Fibroblast of the conjunctiva (primary cell): ENCODE measurements at places on chromosomes 3 and 15.

DNA sequence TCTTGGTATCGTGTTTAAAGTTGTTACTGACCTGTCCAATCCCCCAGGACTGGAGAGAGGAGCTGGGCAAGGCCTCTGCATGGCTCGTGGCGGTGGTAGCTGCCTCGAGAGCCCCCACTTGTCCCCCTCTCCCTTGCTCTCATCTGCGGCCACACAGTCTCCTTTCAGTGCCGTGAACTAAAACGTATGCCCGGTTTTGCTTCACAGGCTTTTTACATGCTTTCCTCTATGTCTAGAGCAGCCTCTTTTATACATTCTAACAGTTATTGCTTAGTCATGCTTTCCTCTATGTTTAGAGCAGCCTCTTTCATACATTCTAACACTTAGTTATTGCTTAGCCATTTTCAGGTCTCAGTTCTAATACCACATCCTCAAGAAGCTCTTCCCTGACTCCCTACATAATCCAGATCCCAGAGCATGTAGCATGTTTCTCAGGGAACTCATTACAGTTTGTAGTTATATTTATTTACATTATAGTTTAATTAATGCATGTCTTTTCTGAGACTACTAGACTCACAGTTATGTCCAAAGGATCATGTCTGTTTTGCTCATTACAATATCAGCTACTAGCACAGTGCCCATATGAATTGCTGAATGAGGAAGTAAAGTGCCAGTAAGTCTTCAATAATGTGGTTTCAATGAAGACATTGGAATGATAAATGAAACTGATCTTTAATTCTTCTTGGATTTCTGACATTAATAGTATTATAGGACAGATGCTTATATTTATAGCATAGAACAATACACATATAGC lies 66.5 kb upstream of the TBL1XR1 start:
- DNase-seq, result no peak

DNA sequence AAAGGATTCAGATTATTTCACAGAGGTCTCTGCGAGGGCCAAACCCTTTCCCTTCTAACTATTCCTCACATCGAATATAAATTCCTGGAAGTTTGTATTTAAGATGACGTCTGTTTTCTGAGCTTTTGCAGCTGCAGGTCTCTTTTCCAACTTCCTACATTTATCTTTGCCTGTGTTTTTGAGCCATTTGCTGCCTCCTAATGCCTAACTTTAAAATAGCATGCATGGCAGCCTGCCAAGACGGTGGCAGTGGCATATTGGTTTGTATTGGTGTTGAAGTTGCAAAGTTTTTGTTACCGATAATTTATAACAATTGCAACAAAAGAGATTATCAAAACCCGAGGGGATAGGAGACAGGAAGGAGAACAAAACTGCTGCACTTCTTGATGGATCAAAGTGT lies 187.1 kb upstream of the DNAJC19 start:
- DNase-seq, result peak; percentile 13

DNA sequence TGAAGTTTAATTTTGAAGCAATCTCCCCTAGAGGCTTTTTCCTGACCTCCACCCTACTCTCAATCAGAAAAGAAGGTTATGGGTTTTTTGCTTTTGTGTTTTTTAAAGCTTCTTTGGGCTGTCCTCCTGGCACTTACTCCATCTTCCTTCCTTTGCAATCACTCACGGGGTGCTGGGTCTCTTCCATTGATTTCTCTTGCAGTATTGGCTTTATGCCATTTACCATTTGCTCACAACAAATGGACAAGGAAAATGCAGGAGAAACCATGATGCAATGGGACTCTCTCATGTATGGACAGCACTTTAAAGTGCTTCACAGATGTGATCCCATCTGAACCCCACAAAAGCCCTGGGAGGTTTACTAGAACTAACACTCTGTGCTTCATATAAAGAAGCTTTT lies 57.5 kb downstream of the SST start:
- no peak for DNase-seq

GRCh38 chr15:97728791-97729190 lies 231.7 kb upstream of the ARRDC4 start:
- DNase-seq, result no peak

- DNase-seq, result no peak
Observed at GRCh38 chr3:196813903-196814302, 53.8 kb upstream of the SENP5 start.

DNA sequence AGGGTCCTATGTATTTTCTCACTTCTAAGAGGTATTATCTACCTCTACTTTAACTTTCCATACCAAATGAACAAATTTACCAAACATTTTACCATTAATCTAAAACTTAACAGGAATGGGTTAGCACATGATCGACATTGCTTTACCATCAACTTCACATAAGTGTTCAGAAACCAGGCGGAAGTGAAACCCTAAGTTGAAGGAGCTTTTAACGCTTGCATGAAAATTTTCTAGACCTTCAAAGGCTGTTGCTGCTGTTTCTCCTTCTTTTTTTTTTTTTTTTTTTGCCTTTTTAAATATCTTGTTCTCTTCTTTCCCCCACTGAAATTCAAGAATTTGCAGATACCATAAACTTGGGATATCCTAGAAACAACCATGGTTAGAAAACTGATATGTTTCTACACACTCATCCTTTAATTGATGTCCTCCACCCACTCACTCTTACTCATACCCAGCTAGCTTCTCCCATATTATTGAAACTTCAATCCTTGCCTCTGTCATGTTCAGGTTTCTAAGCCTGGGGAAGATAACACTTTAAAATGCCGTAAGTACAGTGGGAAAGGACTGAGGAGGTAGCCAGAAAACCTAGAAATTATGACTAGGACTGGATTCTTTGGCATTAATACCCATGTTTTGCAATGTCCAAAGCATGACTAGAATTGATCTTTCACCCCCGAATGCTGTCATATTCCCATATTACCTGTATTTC lies 24.7 kb downstream of the MYO5A start:
- DNase-seq, result no peak

- DNase-seq, result peak; percentile 14
Observed at GRCh38 chr3:48016301-48016973, at the start of gene MAP4. Gene MAP4 (minus strand): TSS chr3:48016416. CDS start chr3:47998860, 17,556 bp downstream.

- no peak for DNase-seq
Observed at GRCh38 chr3:127200086-127200691, 7.3 kb downstream of the PRR23E start.

GRCh38 chr15:48077616-48078184 lies 43.1 kb upstream of the SLC24A5 start:
- DNase-seq, result no peak

- no peak for DNase-seq
Observed at GRCh38 chr3:139532976-139533375, 6.6 kb downstream of the RBP1 start.

GRCh38 chr15:66405615-66406014 lies 18.9 kb downstream of the MAP2K1 start:
- peak; percentile 5 for DNase-seq

- no peak for DNase-seq
Observed at GRCh38 chr3:39971559-39972031, 162.2 kb downstream of the MYRIP start.

- DNase-seq, result no peak
Observed at GRCh38 chr3:39188271-39189149, 3.9 kb downstream of the XIRP1 start.

- no peak for DNase-seq
Observed at GRCh38 chr3:150429767-150430671, 21.9 kb downstream of the TSC22D2 start.

- no peak for DNase-seq
Observed at GRCh38 chr3:129432671-129433070, 4.2 kb upstream of the EFCAB12 start.

DNA sequence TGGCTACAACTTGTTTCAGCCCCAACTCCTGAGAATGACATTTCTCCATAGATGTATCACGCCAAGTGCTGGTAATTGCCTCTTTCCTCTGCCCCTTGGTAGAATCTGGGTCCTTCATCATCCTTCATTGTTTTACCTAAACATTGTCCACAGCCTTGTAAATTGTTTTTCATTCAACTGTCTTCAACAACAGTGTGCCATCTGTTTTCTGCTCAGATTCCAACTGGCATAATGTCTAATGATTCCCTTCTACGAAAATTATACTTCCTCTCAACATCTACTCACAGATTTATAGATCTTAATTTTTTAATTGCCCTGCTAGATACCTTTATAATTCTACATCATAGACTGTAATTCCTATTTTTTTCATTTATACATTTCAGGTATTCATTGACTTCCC lies 226.9 kb downstream of the TPRG1 start:
- no peak for DNase-seq

GRCh38 chr3:65042675-65043074 lies 354.9 kb upstream of the ADAMTS9 start:
- DNase-seq, result no peak

- no peak for DNase-seq
Observed at GRCh38 chr3:172125053-172125452, 85.7 kb downstream of the FNDC3B start.

DNA sequence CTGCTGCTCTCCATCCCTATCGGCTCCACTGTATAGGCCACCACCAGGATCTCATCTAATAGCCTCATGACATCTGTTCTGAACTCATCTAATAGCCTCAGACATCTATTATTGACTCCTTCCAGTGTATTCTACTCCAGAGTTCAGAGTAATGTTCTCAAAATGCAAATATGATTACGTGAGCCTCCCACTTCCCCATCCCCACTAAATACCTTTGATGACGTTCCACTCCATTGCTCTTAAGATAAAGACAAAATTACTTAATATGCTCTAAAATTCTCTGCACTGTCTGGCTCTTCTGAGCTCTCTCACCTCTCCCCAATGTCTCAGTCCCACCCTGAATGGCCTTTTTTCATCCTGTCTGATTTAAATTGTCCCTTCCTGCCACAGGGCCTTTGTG lies 94.7 kb downstream of the SAMMSON start:
- DNase-seq, result no peak

DNA sequence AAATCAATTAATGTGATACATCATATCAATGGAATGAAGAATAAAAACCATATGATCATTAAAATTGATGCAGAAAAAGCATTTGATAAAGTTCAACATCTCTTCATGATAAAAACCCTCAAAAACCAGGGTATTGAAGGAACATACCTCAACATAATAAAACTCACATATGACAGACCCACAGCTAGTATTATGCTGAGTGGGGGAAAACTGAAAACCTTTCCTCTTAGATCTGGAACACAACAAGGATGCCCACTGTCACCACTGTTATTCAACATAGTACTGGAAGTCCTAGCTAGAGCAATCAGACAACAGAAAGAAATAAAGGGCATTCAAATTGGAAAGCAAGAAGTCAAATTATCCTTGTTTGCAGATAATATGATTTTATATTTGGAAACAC lies 30.5 kb downstream of the CCK start:
- DNase-seq, result no peak

DNA sequence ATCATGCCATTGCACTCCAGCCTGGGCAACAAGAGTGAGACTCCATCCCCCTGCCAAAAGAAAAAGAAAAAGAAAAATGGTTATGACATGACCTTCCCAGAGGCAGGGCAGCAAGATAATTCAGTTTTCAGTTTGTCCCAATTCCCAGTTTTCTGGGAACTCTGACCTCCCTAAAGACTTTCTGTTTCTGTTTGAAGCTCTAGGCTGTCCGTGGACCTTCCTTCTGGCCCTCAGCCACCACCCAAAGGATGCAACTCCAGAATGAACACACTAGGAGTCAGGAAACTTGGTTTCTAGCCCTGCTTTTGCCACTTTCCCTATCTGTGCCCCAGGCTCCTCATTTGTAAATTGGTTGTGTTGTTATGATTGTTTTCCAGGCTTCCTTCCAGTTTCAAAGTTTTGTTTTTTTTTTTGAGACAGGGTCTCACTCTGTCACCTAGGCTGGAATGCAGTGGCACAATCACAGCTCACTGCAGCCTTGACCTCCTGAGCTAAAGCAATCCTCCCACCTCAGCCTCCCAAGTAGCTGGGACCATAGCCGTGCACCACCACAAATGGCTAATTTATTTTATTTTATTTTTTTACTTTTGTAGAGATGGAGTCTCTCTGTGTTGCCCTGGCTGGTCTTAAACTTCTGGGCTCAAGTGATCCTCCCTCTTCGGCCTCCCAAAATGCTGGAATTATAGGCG lies 68.6 kb downstream of the CDC25A start:
- DNase-seq, result no peak

DNA sequence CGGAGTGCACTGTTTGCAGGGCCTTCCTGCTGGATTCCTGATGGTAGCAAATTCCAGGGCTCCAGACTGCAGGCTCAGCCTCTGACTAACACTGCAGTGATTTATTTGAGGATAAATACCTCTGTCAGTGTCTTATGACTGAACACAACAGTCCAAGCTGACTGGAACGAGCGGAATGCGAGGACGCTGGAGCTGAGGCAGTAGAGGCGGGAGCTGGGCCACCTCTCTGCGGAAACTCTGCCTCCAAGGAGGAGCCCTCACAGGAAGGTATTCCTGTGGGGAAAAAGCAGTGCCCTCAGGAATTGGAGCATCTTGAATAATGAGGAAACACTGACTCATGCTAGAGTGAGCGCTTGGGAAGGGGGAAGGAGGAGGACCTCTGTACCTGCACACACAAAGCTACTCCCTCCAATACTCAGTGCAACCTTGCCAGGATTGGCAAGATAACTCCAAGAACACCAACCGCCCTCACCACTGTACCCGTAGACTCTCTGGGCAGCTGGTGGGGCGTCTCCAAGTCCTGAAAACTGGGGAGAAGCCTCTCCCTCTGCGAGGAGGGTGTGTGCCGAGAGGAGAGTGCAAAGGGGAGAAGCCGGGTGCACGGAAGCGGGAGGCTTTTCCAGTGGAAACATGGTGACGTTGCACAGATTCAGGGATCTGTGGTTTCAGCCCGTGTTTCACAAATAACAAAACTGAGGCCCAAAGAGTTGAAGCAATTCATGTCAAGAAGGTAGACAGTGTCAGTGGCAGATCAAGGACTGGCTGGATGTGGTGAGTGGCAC lies 43.0 kb downstream of the VGLL4 start:
- DNase-seq, result peak; percentile 85

- no peak for DNase-seq
Observed at GRCh38 chr3:175108613-175109151, 249.5 kb downstream of the NAALADL2 start.

GRCh38 chr15:43966646-43967045 lies 139.8 kb downstream of the WDR76 start:
- no peak for DNase-seq

- DNase-seq, result no peak
Observed at GRCh38 chr3:194086388-194087075, 49.4 kb upstream of the HES1 start.

- peak; percentile 61 for DNase-seq
Observed at GRCh38 chr3:150721285-150722130, 17.8 kb upstream of the ERICH6 start.

GRCh38 chr15:43998607-43999006 lies 171.8 kb downstream of the WDR76 start:
- DNase-seq, result no peak

GRCh38 chr15:99755692-99756409 lies 22.6 kb upstream of the LYSMD4 start:
- peak; percentile 55 for DNase-seq

GRCh38 chr3:95037097-95037496 lies 974.2 kb downstream of the NSUN3 start:
- DNase-seq, result no peak
